Globus pallidus (tissue), 1 donor: ENCODE measurements at places on chromosomes 16 and 17.

DNA sequence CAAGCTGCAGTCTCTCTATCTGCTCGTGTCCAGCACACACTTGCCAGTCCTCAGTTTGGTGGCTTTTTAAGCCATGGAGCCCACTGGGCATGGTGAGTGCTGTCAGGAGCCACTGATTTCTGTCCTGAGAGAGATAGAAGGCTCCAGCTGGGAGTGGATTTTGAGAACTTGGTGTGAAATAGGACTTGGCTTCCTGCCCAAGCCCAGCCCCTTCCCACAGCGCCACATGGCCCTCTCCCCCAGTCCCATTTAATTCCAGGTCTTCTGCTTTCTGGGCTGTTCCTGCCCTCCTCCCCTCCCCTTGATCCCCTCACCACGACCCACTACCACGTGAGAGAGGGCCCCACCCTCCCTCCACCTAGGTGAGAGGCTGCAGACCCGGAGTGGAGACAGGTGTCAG is 14.4 kb upstream of the ABCC3 start:
- no peak for DNase-seq

DNA sequence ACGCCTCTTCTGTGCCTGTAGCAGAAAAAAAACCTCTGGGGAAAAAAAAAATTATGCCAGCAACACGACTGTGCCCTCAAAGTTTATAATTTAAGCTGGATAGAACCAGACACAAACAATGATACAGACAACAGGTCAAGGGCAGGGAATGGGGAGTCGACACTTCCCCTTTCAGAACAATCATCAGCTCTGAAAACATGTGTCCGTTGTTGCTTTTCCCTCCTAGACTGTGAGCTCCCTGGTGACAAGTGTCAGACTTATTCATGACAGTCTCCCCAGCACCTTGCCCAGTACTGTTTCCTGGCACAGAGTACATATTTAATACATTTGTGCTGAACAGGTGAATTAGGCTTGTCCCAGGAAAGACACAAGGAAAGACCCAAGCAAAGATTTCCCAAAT is 178.3 kb downstream of the SOX9 start:
- DNase-seq, result no peak

DNA sequence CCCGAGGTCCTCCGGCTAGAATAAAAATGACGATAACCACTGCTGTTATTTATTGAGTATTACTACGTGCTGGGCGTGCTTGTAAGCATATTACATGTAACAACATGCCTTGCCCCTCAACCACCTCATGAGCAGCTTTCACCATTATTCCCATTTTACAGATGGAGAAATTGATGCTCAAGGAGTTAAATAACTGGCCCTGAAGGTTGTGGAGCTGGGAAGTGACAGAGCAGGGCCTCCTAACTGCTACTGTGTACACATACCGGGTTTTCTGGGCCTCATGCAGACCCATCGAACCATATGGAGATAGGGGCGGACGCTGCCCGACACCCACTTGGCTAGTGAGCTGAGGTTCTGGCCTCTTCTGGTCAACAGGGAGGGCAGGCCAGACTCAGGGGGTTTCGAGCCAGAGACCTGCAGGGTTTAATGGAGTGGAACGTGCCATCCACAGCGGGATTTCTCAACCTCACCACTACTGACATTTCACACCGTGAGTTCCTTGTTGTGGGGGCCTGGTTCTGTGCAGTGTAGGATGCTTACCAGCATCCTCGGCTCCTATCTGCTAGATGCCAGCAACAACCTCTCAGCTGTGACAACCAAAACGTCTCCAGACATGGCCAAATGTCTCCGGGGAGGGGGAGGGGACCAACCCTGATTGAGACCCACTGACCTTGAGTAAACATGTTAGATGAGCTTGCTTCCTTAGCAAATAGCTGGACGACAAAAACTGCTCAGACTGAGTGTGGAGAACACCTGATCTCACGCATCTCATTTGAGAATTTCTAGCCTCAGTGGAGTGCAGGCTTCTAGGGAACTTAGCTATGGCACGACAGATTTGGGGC is 432.0 kb downstream of the SLC39A11 start:
- DNase-seq, result no peak

DNA sequence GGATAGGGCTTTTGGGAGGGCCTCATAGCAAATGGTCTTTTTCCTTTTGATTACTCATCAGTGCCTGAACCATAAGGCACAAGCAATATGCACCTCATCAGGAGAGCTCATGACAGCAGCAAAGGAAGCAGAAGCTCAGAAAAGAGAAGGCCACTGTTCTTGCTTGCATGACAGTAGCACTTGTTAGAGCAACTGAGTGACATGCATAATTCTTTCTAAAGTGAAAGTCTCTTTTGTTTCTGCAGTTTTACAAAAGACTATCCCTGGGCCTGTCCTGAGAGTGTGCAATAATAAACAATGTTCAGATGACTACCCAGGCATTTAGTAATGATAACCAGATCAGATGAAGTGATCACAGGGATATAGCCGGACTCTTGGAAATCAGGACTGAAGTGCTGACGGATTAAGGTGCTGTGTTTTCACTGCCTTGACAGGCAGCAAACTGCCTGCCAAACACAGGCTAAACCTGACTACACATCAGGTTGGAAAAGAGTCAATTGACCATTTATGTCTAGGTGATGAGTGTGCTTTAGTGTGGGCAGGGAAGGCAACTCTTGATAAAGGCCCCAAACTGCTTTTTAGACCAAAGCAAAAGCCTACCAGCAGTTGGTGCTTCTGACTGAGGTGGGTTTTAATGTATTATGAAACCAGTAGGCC is 1860.3 kb downstream of the TP53TG3F start:
- DNase-seq, result peak; percentile 67

DNA sequence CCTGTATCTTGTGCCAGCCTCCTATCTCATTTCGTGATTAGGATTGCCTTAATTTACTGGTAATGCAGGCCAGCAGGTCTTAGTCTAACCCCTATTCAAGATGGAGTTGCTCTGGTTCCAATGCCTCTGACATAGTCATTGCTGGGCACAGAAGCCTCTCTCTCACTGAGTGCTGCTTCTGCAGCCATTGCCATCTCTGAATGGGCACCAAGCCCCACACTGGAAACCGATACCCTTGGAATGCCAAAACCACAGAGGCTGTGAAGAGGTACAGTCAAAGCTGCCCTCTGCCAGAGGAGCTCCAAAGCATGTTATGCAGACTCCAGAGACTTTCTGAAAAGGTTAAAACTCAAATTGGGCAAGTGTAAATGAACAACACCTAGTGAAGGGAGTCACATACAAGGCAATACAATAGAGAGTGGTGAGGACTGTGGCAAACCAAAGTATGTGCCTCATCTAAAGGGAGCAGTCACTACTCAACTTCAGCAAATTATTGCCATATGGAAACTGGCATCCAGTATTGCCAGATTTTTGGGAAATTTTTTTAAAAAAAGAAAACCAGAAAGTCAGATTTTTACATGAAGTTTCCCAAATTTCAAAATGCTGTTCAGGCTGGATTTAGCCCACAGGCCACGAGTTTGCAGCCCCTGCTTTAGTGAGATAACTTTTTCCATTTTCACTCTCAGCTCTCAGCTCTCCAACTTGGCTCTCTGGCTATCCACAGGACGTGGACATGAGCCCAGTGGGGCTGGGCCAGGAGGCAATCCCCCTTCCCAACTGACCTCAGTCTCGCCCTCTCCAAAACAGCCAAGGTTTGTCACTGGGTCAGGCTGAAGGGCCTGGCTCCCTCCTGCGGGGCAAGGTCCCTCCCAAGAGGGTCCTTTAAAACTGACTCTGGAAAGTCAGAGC is 2.1 kb upstream of the MMP2 start:
- DNase-seq, result no peak
